NCI-H82 (cell line): ENCODE measurements at places on chromosomes 3 and 15.

- DNase-seq, result peak; percentile 86
Observed at GRCh38 chr3:101635954-101636798, 40.8 kb downstream of the ZBTB11 start.

GRCh38 chr3:112685956-112686799 is 45.2 kb upstream of the CCDC80 start:
- peak; percentile 33 for DNase-seq

GRCh38 chr3:119676020-119676419 is 1.2 kb downstream of the COX17 start:
- peak; percentile 79 for DNase-seq

DNA sequence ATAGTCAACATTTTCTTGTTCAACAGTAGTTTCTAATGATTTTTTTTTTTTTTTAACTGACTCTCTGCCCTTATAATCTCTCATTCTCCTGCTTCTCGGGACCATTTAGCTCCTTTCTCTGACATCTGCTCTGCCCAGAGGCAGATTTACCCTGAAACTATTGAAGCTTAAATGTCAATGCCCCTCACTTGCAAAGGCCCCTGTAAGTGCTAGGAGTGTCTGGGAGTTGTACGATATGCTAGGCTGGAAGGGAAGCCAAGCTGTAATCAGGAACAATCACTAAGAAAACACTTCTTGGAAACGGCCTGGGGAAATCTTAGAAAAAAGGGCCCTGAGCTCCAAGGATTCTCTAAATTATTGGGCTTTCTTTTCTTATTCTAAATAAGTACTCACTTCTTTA is 5.8 kb upstream of the PLOD2 start:
- no peak for DNase-seq

DNA sequence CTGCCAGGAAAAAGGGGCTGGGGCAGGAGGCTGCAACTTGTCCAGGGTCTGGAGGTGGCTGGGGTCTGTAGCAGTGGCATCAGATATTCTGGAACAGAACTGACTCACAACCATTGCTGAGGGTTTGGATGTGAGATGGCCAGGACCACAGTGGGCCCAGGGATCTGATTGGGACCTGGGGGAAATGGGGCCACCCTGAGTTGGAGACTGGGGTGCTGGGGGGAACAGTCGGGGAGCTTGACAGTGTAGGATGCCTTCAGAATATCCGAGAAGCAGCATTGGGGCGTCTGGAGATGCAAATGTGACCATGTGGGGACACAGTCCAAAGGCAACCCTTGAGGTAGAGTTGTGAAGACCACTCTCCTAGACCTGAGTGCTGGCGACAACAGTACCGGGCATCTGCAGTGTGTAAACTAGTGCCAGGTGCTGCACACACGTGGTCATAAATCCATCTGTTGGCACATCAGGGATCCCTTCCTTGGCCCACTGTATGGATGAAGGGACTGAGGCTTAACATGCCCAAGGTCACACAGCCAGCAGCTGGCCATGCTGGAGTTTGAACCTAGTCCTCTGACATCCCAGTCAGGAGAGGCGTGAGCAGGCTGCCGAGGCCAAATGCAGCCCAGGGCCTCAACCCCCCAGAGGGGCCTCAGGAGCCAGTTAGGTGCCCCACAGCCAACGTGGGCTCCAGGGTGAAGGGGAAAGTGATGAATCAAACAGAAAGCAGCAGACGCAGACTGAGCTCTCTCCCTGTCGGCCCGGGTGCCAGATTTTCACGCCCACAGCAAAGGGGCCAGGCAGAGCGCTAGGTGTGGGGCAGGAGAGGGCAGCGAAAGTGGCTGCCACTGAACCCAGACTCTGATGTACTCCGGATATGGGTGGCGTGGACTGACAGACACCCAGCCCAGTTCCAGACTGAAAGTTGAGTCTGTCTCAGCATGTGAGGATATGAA is 18.8 kb downstream of the HEMK1 start:
- DNase-seq, result no peak

GRCh38 chr3:64290161-64290560 is 64.9 kb upstream of the PRICKLE2 start:
- DNase-seq, result no peak

DNA sequence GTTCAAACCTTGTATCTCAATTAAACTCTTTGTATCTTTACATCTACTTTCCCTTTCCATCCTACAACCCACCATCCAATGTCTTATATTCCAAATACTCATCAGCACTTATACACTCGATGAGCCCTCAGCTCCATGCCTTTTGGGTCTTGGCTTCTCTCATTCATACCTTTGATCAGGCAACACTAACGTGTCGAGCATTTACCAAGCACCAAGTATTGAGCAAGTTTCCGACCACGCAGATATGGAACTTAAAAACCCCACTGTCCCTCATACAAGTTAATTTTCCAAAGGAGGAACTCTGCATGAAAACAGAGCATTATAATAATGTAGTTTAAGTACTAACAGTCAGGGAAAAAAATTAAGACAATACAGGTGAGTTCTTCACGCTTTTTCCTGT is 102.8 kb downstream of the IL1RAP start:
- DNase-seq, result no peak

- DNase-seq, result no peak
Observed at GRCh38 chr3:150756491-150757059, 6.4 kb downstream of the SIAH2 start.

GRCh38 chr3:156705761-156706616 is 31.6 kb downstream of the TIPARP start:
- DNase-seq, result no peak

DNA sequence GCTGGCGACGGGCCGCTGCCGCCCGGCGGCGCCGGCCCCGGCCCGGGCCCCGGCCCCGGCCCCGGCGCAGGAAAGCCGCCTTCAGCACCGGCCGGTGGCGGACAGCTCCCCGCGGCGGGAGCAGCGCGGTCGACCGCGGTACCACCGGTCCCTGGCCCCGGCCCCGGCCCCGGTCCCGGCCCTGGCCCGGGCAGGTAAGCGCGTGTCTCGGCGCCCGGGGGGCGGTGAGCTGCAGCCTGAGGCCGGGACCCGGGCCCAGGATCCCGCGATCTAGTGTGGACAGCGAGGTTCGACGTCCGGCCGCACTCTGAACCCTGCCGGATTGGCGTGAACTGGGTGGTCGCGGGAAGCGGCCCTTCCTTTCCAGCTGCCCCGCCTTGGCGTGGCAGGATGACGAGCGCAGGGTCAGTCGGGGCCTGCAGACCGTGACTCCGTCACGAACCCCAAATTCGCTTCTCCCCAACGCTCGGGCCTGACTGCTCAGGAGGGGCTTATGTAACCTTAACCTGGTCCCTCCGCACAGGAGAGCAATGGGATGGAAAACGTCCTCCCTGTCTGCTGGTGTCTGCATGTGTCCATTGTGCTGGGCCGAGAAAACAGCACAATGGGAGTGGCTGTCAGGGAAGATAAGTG is 472 bp downstream of the BSN start:
- DNase-seq, result peak; percentile 36

DNA sequence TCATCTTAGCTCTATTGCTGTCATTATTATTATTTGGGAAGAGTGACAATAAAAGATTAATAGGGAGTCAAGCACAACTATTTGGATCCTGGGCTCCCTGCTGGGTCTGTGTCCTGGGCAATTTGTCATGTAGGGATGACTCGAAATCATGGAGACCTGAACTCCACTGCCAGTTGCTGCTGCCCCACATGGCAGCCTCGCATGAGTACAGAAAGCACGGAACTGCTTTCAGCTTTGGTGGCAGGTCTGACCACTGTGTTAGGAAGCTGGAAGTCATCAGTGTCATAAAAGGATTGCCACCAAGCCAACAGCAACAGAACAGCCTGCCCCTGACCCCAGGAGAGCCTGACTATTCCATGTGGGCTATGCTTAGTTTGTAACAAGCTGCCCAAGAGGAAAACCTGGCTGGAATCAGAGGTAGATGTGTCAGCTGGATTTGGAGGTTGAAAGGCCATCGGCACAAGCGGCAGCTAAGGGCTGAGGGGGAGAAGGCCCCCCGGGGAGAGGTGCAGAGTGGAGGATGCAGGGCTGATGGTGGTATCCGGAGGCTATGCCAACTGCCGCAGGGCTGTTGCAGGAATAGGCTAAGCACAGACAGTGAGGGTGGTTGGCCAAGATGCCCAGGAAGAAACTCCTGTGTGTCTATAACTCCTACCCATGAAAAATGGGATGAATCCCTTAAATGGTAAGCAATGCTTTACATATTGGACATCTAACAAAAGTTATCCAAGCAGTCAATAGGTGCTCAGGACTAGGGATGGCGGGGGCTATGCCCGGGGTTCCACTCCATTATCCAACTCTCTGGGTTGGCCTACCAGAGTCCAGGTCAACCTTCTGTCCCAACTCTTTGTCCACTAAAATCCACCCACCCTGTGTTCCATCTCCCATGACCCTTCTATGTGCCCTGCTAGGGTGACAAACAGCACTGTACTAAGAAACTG is 291.6 kb downstream of the ADAMTS17 start:
- DNase-seq, result no peak

DNA sequence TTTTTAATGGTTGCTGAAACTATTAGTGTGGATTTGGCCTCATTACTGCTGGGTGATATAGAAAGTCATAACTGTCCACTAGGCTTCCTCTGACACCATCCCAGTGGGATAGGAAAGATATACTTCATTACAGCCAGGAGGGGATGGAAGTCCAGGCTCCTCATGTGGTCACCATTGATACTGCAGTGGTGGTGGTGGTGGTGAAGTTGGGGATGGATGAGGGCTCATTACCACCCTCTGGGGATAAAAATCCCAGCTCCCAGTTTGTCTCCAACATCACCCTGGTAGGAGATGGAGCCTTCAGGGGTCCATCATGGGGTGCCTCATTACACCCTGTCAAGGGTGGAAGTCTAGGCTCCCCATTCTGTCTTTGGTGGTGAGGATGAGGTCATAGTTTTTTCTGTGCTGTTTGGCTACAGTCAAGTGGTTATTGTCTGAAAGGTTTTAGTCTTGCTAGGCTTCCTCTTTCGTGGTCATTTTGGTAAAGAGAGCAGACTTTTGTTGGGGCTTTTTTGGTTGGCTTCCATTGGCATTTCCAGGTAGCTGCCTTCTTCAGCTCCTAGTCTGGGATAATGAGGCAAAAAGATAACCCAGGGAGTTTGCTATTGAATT is 30.1 kb upstream of the FILIP1L start:
- no peak for DNase-seq

- DNase-seq, result no peak
Observed at GRCh38 chr15:48650931-48651330, 5.4 kb upstream of the FBN1 start.

GRCh38 chr15:60374209-60374608 is 23.6 kb downstream of the ANXA2 start:
- no peak for DNase-seq

DNA sequence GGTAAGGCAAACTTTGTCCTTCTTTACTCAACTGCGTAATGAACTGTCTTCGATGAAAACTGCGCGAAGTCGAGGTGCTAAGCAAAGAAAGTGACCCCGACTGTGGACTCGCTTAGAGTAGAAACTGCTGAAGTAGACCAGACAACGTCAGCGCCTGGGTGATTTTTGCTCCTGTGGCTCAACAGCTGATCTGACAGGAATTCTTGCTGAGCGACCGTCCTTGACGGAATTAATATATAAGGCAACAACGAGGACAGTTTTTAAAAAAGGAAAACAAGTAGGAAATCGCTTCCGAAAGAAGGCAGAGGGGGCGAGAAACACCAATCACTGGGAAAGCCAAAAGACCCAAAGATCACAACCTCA is 541 bp downstream of the RPS27L start:
- DNase-seq, result peak; percentile 48
